Activated CD8-positive, alpha-beta memory T cell treated with anti-CD3 and anti-CD28 coated beads for 4 hours (primary cell): ENCODE measurements at places on chromosomes 11 and 22.

DNA sequence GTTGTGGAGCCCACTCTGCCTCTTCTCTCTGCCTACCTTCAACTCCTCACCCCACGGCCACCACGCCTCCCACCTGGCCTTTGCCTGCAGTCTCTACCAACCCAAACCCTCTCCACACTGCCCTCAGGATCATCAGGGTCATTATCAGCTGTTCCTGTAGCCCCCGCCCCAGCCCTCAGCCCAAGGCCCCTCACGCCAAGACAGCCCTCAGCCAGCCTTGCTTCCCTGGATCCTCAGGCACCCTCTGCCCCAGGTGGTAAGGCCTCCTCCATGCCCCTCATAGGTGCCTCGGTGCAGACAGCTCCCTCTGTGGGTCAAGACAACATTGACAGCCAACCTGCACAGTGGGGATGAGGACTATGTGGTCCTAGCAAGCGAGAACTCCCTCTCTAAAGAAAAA, 1.7 kb downstream of the SBF1 start:
- no peak for DNase-seq

- no peak for DNase-seq
Measured at GRCh38 chr11:132058211-132058772, 687.9 kb downstream of the NTM start.

DNA sequence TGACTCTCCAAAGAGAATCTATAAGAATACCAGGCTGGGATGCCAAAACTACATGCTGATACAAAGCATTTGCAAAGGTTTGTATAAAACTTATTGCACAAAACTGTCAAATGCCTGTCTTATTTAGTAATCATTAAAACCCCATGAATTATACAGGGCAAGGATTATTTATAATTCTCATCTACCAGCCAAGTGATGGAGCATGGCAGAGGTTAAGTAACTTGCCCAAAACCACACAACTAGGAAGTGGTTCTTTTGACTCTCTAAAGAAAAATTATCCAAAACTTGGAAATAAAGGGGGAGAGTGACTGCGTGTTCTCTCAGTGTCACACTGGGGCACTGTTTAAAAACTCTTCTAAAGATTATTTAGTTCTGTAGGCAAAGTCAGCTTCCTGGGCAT, 17.4 kb upstream of the CLMP start:
- DNase-seq = no peak

GRCh38 chr11:44096360-44097185, 1.1 kb downstream of the EXT2 start:
- no peak for DNase-seq

- DNase-seq = peak; percentile 44
Measured at GRCh38 chr22:41237707-41238569, 2.8 kb downstream of the CHADL start.

DNA sequence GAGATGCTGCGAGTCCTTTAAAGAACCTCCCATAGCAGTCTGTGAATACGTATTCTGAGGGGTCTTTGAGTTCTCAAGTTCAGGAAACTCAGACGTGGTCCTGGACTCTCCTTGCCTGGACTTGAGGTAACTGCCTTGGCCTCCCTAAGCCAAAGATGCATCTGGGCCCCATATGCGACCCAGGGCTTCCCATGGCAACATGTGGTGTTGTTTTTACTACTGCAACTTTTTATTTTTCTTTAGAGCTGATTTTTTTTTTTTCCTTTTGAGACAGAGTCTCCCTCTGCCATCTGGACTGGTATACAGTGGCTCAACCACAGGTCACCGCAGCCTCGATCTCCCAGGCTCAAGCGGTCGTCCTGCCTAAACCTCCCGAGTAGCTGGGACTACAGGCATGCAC, 321.1 kb downstream of the ST3GAL4 start:
- no peak for DNase-seq

DNA sequence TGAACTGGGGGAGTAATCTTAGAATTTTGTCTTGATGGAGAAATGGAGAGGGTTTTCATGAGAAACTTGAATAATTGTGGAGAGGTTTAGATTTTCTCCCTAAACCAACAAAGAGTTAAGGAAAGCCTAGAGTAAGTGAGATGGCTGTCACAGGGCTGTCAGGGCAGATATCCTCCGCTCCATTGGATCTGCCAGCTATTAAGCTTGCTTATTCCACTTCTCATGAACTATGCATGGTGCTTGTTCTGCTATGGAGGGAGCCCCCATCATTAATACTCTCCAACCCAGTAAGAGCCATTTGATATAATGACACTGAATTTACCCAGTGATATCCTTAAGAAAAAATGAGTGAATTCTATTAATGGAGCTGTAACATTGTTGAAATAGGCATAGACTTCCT, 342.8 kb upstream of the MTNR1B start:
- no peak for DNase-seq
